ENCODE measurements at places on chromosomes 16 and 17.

DNA sequence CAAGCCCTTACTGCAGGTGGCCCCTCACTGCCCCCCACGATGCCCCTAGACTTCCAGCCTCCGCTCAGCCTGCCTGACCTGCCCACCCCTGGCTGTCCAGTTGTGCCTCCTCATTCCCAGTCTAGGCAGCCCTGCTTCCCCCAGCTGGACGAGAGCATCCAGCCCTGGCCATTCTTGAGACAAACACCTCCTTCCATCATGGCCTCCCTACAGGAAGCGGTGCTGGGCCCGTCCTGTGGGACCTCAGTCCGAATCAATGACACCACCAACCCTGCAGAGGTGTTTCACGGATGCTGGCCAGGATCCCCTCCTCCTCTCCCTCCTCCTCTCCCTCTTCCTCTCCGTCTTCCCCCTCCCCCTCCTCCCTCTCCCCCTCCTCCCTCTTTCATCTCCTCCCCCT lies 28.3 kb downstream of the CCDC40 start:
- DNase-seq, result no peak

GRCh38 chr16:74034200-74034599 lies 262.4 kb upstream of the PSMD7 start:
- no peak for DNase-seq

- no peak for DNase-seq
Measured at GRCh38 chr17:18071751-18072150, 16.0 kb upstream of the DRG2 start.

GRCh38 chr17:76972046-76972641 lies 103.9 kb downstream of the MGAT5B start:
- no peak for DNase-seq

DNA sequence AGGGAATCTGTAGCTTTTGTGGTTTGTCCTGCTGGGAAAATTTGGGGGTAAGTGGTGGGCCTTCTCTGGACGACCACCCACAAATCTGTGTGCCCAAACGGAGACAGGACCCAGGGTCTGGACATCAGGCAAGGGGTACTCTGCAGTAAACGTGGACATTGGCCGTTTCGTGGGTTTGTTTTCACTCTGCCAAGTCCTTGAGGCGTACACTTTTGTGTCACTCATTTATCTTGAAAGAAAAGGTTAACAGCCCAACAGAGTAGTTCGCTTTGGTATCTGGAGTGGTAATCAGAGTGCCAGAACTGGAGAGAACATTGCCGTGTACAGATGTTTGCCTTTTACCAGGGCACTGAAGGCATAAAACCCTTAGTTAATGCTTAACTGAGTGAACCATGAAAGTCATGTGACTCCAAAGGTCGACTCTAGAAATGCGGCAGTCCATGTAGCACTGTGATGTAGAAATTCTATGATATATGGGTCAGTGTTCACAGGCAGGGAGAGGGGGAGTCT lies 15.4 kb downstream of the NAA60 start:
- DNase-seq, result no peak

- DNase-seq, result no peak
Measured at GRCh38 chr17:62925267-62925836, 40.7 kb upstream of the TANC2 start.

All from RWPE1 (cell line).